Activated CD4-positive, CD25-positive, alpha-beta regulatory T cell (primary cell): ENCODE measurements at places on chromosomes 2 and 18.

GRCh38 chr2:111050701-111051376 lies 69.9 kb upstream of the BCL2L11 start:
- DNase-seq: no peak

GRCh38 chr2:47568164-47568850 lies 165.4 kb downstream of the MSH2 start:
- no peak for DNase-seq

DNA sequence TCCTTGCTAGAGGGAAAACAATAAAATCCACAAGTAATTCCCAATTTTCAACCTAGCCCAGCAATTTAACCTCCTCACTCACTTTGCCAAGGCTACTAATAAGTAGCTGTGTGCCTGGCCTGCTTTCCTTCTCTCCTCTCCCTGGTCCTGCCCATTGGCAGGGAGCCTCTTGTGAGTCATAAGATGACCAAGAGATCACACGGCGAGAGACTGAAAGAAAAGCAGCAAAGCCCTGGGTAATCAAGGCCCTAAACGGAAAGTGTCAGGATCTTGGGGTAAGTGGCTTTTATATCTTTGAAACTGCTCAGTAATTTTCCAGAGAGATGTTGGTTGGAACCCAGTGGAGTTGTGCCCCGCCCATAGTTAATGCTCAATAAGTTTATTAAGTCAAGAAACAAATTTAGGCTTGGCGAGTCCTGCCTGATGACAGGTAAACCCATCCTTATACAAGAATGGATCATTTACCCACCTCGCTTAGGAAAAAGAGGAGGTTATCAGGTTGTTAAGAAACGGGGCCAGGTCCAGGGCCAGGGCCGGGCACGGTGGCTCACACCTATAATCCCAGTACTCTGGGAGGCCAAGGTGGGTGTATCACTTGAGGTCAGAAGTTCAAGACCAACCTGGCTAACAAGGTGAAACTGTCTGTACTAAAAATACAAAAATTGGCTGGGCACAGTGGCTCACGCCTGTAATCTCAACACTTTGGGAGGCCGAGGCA lies 10.0 kb upstream of the ADAM17 start:
- DNase-seq: no peak

- no peak for DNase-seq
Observed at GRCh38 chr18:10474309-10474708, 19.9 kb downstream of the APCDD1 start.

GRCh38 chr18:22830511-22830910 lies 102.6 kb upstream of the RBBP8 start:
- DNase-seq: no peak
